GM23248 (cell line): ENCODE measurements at places on chromosomes 6 and 20. TPM values are rescaled to one million over a fixed set of nuclear protein-coding genes. Genes with fewer than 3 reads are reported as not detected.

Gene LZTS3
- 9.0 and 12.1 TPM in 2 replicates for total RNA-seq

Gene SNTA1
- total RNA-seq = 24.2 and 24.5 TPM in 2 replicates

Gene CCN6
- not detected in 2 replicates for total RNA-seq

Gene CFB
- 4.4 and 7.3 TPM in 2 replicates for total RNA-seq

GRCh38 chr6:34020807-34021553, 124.9 kb downstream of the GRM4 start:
- H3K27ac ChIP-seq = no peak overlapping the region
- no peaks in the 10 kb centered on the region for H3K36me3 ChIP-seq
- DNase-seq = no peak

- H3K4me3 ChIP-seq = no peak overlapping the region
- H3K36me3 ChIP-seq = no peaks in the 10 kb centered on the region
- no peaks in the 10 kb centered on the region for H3K4me1 ChIP-seq
- H3K27ac ChIP-seq = no peak overlapping the region
Measured at GRCh38 chr6:96391776-96392360, 129.7 kb upstream of the UFL1 start.

DNA sequence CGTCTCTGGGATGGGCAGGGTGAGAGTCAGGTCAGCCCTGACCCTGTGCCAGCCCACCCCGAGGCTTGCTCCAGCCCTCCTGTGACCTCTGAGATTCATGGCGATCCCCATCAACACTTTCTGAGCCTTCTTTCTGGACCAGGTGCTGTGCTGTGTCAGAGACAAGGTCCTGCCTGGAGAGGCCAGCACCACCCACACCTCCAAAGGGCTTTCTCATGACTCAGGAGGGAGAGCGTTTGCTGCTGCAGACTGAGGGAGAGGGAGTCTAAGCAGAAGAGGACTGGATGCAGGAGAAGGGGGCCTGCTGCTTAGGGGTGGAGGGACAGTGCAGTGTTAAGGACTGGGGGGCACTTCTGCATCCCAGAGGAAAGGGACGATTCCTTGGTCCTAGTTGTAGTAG, 193.5 kb downstream of the LRFN2 start:
- H3K27ac ChIP-seq = no peak overlapping the region
- no peaks in the 10 kb centered on the region for H3K27me3 ChIP-seq
- no peaks in the 10 kb centered on the region for H3K4me1 ChIP-seq
- peak; percentile 9 for DNase-seq
- H3K4me3 ChIP-seq = no peak overlapping the region

- DNase-seq = peak; percentile 16
- H3K4me1 ChIP-seq = peaks cover 47% of the 10 kb centered on the region
- H3K27me3 ChIP-seq = no peaks in the 10 kb centered on the region
- 0 out of 2 replicates have a peak overlapping the region, but pooled peaks have one; percentile 7 for H3K4me3 ChIP-seq
Measured at GRCh38 chr6:19325335-19325789, 511.8 kb upstream of the ID4 start.

GRCh38 chr6:138590796-138591709, 91.8 kb upstream of the NHSL1 start:
- H3K27ac ChIP-seq = no peak overlapping the region
- no peak overlapping the region for H3K4me3 ChIP-seq
- DNase-seq = peak; percentile 80
- H3K36me3 ChIP-seq = no peaks in the 10 kb centered on the region
